ENCODE measurements at places on chromosomes 11 and 22.

DNA sequence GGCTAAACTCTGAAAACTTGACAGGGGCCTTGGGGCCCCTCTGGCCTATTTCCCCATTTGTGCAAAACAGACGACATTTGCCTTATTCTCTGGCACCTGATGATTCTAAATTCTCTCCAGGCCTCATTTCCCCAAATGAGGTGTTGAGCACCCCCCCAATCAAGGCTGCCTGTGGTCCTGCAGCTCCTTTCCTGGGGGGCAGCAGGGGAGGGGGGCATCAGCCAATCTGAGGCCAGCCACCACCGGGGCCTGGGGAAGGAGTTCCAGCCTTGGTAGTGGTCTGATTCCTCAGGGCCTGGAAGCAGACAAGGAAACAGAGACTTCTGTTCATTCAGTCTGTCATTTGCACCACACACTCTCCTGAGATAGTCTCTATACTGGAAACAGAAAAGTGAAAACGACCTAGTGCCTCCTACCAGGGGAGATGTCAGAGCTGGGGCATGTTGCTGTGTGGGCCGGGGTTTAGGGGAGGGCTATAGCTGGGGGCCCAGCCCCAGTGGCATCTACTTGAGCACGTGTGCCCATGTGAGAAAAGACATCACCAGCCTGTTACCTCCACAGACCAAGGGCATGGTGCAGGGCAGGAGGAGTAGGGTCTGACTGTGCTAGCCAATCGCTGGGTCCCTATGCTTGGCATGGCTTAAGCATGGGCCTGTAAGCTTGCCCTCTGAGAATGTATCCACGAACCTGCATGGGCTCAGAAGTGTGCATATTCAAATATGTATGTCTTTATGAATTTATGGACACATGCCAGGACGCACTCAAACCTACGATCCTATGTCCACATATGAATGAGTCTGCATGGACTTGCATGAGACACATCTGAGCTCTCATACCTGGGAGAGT, 1.8 kb upstream of the TPBGL start:
- DNase-seq, result no peak

DNA sequence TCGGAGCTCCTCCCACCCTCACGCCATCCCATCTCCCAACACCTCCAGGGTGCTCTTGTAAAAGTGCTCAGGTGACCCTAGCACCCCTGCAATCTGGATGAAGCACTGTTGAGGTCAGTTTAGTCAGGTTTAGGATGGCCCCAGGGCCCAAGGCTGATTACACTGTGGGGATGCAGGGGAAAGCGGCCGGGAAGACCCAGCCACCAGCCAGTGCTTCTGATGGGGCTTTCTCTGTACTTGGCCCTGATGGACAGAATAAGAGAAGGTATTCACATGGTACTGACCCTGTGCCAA, 28.7 kb downstream of the TPBGL start:
- DNase-seq, result no peak

DNA sequence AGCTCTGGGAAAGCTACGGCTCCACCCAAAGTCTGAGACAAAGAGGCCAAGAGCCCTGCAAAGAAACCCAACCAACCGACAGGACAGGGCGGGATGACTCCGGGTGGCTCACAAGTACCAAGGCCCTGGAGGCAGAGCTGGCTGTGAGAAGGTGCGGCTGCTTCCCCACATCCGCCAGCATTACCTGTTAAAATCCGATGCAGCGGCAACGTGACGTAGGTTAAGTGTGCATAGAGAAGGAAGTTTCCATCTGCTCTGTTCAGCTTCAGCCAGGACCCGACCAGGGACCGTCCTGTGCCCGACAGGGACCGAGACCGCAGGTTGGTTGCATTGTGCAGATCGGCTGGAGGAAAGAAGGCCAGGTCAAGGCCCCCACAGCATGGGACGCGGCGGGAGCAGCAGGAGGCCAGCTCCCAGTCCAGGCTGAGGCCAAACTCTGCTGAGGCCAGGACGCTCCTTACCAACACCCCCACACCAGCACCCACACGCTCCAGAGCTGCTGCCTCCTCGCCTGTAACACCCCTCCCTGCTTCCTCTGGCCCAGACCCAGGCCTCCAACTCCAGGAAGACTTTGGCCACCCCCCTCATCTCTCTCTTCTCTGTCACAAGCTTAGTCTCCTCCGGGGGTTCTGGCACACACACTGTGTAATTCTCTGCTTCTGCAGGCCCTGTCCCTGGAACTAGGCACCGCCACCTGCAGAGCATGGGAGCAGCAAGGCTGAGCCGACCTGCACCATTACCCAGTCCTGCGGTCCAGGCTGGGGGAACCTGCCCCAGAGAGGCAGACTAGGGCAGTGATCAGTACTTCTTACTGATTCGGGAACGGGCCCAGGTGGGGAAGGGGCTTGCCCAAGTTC, 34.1 kb downstream of the NUP50 start:
- DNase-seq, result no peak

DNA sequence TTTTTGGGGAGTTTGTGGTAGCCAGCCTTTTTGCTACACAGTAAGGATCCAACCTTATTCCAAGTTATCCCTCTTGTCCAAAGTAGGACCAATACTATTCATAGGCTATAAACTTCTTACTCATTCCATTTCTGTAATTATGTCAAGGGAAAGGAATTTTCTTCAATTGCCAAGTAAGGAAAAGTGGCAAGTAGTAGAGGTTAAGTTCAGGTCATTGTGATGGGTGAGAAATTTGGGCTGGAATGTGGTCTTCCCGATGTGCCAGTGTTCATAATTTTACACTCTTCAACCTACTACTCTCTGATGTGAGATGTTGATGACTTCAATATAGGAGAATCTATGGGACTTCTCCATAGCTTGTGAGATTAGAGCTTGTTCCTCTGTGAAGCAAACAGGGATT, 648.8 kb downstream of the METTL15 start:
- no peak for DNase-seq

- DNase-seq, result no peak
Measured at GRCh38 chr11:85819441-85819840, 8.5 kb upstream of the SYTL2 start.

- no peak for DNase-seq
Measured at GRCh38 chr11:84503503-84503902, 1123.6 kb downstream of the DLG2 start.

GRCh38 chr11:63854696-63855095, 15.8 kb downstream of the MARK2 start:
- no peak for DNase-seq

DNA sequence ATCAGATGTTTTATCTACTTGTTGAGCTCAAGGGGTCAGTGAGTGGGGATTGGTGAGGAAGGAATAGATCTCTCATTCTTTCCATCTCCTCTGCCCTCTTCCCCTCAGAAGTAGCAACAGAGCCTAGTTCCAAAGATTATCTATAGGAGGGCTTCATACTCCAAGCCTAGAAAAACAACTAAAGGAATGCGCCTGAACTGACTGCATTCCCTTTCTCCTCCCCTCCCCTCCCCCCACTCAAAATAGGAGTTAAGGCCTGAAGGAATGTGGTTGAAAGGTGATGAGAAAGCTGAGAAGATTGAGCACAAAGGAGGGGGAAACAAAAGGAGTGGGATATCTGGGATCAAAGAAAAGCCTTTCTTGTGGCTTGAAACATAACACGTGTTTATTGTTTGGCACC, 10.5 kb downstream of the EMSY start:
- DNase-seq, result no peak

DNA sequence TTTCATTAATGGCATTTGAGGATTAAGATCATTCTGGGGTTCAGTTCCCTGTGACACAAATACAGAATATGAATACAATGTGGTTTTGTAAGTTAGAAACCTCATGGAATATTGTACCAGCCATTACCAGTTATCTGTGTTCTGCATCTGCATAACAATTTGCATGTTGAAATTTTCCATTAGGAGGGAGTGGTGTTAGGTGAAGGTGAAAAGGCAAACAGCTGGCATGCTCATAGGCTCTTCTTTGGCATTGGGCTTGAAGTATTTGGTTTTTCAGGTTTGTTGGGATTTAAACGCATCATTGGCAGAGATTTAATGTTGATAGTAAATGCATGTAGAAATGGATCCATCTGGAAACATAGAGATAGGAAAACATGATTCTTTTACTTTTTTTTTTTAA, 18.6 kb downstream of the RTN3 start:
- DNase-seq, result no peak

- no peak for DNase-seq
Measured at GRCh38 chr22:36769541-36770512, 6.1 kb downstream of the IFT27 start.

DNA sequence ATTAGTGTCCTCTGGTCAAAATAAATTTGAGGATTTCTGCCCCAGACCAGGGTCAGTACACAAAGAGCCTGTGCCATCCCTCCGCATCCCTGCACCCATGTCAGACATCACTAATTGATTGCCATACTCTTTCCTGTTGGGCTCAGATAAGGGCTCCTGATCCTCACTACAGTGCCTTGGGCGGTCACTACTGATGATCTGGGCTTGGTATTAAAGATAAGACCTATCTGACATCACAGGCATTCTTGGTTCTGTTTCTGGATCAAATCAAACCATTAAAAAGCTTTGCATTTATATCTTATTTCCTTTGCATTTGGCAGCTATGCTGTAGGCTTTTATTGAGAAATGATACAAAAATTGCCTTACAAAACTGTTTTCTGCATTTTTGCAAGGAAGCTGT, 103.5 kb upstream of the TENM4 start:
- DNase-seq, result no peak

DNA sequence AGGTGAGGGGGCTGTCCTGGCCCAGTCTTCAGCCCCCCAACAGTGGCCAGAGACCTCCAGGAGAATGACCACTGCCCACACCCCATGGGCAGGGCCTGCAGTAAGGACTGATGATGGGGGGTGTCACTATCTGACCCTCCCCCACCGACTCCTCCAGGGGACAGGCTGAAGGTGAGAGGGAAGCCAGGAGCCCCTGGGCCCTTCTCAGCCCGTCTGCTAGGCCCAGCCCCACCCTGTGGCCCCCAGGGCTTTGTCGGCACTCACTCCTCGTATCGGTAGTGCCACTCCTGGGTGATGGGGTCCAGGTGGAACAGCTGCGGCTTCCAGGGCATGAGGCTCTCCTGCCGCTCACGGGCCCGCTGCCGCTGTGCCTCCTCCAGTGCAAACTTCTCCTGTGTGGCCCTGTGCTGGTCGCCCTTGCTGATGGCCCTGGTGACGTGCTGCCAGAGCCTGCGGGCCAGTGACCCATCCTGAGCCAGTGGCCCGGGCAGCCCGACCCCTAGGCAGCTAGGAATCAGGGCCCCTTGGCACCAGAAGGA, 35.4 kb upstream of the CARS1 start:
- no peak for DNase-seq

GRCh38 chr11:70126494-70126893, 48.4 kb downstream of the ANO1 start:
- no peak for DNase-seq

DNA sequence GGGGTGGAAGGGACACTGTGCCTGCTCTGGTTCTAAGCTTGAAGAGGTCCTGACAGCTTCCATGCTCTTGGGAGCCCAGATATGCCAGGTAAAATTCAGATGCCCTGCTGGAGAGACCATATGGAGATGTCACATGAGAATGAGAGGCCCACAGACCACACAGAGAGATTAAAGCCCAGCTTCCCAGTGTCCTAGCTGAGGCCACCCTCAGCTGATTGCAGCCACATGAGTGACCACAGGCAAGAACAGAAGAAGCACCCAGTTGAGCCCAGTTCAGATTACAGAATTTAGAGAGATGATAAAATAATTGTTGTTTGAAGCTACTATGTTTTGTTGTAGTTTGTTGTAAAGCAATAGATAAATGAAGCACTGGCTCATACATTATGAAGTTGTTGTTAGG, 14.4 kb upstream of the PVALB start:
- DNase-seq, result no peak

- no peak for DNase-seq
Measured at GRCh38 chr11:62922189-62922589, 1.0 kb upstream of the CHRM1 start.

GRCh38 chr11:8325591-8326304, 62.1 kb upstream of the LMO1 start:
- DNase-seq, result no peak

DNA sequence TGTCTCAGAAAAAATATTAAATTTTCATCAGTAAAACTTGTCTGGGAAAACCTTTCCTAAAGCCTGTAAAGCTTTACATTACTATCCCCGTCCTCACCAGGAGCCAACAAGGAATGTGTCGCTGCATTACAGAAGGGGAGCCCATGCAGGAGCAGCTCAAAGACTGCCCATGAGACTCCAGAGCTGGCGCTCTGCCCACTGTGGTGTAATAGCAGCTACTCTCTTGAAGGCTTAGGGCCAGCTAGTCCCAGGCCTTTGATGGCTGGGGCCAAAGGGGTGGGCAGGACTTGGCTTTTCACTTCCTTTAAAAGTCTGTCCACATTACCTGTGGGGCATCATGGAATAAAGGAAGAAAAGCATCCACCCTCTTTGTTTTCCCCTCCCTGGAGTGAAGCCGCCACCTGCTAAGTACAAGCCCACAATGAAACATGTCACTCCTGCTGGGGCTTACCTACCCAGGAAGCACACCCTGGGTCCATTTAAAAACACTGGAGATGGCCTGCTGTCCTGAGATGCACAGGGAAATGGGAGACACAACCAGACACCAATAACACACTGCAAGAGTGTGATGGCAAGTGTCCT, 150.7 kb downstream of the ADAMTS15 start:
- no peak for DNase-seq

DNA sequence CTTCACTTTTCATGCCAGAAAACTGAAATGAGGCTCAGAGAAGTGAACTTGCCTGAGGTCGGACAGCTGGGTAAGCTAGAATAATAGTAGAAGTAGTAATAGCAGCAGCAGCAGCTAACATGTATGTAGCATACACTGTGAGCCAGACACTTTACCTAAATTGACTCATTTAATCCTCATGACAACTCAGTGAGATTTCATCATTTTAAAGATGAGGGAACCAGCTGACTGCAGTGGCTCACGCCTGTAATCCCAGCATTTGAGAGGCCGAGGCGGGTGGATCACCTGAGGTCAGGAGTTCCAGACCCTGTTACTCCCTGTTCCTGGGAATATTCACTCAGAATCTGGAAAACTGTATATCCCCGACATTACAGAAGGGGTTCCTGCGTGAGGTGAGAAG, 154.5 kb downstream of the DBX1 start:
- DNase-seq, result no peak

GRCh38 chr11:83971063-83971462, 684.9 kb upstream of the CCDC90B start:
- DNase-seq, result no peak

DNA sequence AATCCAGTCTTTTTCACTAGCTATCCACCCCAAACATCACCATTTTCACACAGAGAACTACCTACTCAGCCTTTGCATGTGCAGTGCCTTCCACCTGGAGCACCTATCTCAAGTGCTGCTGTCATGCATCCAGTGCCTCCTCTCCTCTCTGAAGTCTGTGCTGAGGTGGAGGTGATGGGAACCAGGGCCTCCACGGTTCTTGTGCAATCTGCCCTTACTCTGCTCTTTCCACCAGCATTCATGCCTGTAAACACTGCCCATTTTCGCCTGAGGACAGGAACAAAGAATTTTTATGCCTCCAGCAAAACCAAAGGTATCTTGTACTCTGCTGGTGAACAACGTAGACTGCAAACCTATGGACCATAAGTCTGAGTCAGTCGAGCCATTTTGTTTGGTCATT, 27.0 kb downstream of the PITPNB start:
- no peak for DNase-seq

DNA sequence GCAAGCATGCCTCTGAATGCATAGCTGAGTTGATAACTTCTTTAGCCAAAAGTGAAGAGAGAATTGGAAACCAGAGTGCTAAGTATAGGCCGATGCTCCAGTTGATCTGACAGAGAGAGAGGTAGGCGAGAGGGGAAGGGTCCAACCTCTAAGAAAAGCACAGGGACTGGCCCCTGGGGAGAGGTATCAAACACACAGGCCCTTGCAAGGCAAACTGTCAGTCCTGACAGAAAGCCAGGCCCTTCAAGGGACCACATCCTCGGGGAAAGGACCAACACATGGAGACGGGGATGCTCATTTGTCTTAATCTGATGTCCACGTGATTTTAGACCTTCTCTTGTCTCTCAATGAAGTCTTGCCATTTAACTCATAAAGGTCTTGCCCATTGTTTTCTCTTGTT, 43.9 kb upstream of the SPATA19 start:
- no peak for DNase-seq

Measured in activated T-cell treated with anti-CD3 and anti-CD28 coated beads for 24 hours (primary cell).